Natural killer cell treated with Interleukin-12 subunit alpha and Interleukin-12 subunit beta and Interleukin-15 and Interleukin-18, amount 100 ng/mL, for 72 hours (primary cell): ENCODE measurements at places on chromosomes 3 and 15. TPM values are rescaled to one million over a fixed set of nuclear protein-coding genes. Genes with fewer than 3 reads are reported as not detected.

DNA sequence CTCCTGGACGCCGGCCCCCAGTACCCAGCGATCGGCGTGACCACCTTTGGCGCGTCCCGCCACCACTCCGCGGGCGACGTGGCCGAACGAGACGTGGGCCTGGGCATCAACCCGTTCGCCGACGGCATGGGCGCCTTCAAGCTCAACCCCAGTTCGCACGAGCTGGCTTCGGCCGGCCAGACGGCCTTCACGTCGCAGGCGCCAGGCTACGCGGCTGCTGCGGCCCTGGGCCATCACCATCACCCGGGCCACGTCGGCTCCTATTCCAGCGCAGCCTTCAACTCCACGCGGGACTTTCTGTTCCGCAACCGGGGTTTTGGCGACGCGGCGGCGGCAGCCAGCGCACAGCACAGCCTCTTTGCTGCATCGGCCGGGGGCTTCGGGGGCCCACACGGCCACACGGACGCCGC lies 956 bp downstream of the ZIC1 start:
- no peak for DNase-seq

GRCh38 chr3:177813322-177813721 lies 616.0 kb upstream of the TBL1XR1 start:
- DNase-seq, result no peak

- no peak for DNase-seq
Observed at GRCh38 chr15:89880727-89881126, 13.1 kb downstream of the AP3S2 start.

DNA sequence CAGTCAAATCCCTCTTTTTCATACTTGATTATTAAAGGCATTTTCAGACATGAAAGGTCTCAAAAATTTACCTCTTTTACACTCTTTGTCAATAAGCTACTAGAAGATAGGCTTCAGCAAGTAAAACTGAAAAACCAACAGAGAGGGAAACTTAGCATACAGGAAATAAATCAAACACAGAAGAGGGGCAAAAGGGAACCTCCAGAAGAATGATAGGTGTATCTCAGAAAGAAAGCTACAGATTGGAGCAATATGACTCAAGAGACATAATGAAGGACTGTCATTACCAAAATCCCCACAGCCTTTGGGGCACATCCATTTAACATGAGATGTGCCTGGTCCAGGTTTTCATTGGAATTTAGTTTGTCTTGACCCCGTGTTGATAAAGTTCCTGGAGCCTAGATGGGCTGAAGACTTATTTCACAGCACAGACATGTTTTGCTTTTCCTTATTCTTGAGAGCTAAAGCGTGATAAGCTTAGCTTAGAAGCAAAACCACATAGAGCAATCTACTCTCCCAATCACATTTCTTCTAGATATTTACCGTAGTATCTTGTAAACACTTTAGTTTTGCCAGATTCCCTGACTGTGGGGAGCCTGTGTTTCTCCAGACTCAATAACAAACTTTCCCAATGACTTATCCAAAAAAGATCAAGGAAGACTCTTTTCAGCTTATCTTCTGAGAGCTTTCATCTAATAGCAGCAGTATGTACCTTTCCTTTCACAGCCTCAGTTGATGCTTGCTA lies 11.7 kb downstream of the LRRFIP2 start:
- DNase-seq, result no peak

GRCh38 chr3:46509661-46510187 lies 11.9 kb downstream of the RTP3 start:
- DNase-seq, result no peak

DNA sequence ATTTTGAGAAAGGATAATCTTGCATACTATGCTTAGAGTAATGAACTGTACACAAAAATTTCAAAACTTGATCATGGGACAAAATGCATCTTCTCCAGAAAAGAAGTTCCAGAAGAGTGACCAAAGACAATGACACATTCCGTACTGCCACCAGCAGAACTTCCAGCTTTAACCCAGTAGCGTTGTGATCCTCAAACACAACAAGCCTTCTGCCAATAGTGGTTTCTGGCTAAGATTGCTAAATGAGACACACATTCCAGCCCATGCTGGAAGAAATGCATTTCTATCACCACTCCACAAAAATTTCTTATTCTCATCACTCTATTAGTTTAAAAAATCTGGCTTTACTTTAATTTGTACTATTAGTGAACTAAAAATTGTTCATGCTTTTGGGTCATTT lies 334.9 kb downstream of the TBC1D5 start:
- DNase-seq, result no peak

DNA sequence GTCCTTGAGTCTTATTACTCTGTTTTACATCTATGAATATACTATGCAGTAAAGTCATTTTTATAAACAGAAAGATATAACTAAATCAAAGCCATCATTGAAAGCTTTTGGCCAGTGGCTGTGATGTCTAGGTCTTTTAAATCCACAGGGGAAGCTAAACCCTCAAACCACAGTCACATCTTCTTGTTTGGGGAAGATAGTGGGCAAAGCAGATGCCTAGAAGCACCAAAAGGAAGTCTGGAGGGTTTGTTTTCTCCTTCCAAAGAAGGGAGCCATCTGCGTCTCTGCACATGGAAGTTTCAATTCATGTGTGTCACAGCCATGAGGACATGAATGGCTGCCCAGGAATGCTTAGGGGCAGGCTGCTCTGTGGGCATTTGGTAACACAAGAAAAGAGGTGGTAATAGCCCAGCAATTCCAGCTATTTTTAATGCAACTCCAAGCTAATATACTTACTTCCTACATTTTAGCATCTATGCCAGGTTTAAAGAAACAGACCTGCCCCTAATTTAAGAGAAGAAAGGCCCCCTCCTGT lies 322.2 kb downstream of the SLC9A9 start:
- no peak for DNase-seq

GRCh38 chr3:83500422-83500821 lies 1458.4 kb upstream of the CADM2 start:
- no peak for DNase-seq

GRCh38 chr3:69490971-69491370 lies 105.1 kb upstream of the FRMD4B start:
- DNase-seq, result no peak

Gene RYR3
- not detected for total RNA-seq

Gene CHL1
- not detected for total RNA-seq
